Activated naive CD8-positive, alpha-beta T cell treated with anti-CD3 and anti-CD28 coated beads, Interleukin-2, amount 10 ng/mL, durations not matched to agents 7 days and 5 days (primary cell): ENCODE measurements at places on chromosomes 4 and X.

DNA sequence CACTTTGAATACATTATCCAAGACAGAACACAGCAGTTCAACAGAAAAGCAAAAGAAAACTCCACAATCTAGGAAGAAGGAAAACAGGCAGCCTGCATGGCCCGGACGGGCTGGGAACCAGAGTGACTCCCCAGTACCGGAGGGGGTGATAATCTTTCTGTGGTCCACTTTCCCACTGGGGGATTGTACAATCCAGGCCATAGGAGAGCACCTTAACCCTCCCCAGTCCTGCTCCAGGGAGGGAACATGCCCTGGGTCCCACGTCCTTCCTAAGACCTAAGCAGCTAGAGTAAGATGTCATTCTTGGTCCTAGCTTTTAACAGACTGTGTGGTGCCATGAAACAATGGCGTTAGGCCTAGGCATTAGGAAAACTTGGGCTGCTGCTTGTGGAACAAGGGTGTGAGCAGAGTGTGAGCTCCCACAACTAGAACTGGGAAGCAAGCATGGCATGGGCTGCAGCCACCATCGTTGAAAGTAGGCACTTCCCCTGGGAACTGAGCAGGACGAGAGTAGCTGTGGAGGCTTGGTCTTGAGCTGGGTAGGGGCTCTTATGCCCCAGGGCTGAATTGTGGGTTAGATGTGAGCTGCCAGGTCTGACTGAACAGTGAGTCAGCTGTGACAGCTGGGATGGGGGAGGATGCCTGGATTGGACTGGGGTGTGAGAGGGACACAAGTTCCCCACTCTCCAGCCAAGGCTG, 42.4 kb downstream of the NAT8L start:
- peaks cover 15% of the 10 kb centered on the region for H3K27me3 ChIP-seq
- DNase-seq, result no peak
- peaks cover 2% of the 10 kb centered on the region for H3K4me1 ChIP-seq
- no peak overlapping the region for H3K27ac ChIP-seq
- no peak overlapping the region for H3K4me3 ChIP-seq
- H3K36me3 ChIP-seq, result peaks cover 3% of the 10 kb centered on the region

GRCh38 chrX:107298276-107298675, 91.9 kb downstream of the DNAAF6 start:
- no peak overlapping the region for H3K4me3 ChIP-seq
- H3K27ac ChIP-seq, result no peak overlapping the region
- DNase-seq, result no peak
- H3K27me3 ChIP-seq, result peaks cover 3% of the 10 kb centered on the region
- no peaks in the 10 kb centered on the region for H3K4me1 ChIP-seq

DNA sequence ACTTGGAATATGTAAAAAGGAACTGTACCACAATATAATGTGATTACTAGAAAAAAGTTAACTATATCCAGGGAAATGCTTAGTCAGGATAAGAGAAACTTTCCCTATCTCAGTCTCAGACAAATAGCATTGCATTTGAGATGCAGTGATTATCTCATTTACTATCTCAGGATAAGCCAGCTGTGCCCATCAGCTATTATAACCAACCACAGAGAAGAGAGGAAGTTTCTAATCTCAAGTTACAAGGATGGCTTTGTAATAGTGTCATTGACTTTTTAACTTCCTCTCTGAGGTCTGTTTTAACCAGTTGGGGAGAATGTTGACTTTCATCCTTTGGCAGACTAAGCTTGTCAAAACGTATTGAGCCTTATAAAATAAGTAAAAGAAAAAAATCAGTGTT, 56.5 kb downstream of the SNX25 start:
- H3K27ac ChIP-seq, result no peak overlapping the region
- H3K4me3 ChIP-seq, result no peak overlapping the region
- no peak for DNase-seq
- H3K4me1 ChIP-seq, result peaks cover 17% of the 10 kb centered on the region
- peaks cover 22% of the 10 kb centered on the region for H3K36me3 ChIP-seq
- H3K27me3 ChIP-seq, result no peaks in the 10 kb centered on the region

- H3K36me3 ChIP-seq, result no peaks in the 10 kb centered on the region
- H3K4me3 ChIP-seq, result no peak overlapping the region
- DNase-seq, result no peak
- H3K27ac ChIP-seq, result peak overlapping the region; percentile 25
- H3K27me3 ChIP-seq, result no peaks in the 10 kb centered on the region
Measured at GRCh38 chr4:74016068-74016467, 17.6 kb upstream of the CXCL5 start.

GRCh38 chr4:140684314-140684713, 71.9 kb downstream of the TBC1D9 start:
- H3K4me3 ChIP-seq, result no peak overlapping the region
- H3K27ac ChIP-seq, result no peak overlapping the region
- H3K36me3 ChIP-seq, result no peaks in the 10 kb centered on the region
- no peak for DNase-seq
- H3K4me1 ChIP-seq, result no peaks in the 10 kb centered on the region

DNA sequence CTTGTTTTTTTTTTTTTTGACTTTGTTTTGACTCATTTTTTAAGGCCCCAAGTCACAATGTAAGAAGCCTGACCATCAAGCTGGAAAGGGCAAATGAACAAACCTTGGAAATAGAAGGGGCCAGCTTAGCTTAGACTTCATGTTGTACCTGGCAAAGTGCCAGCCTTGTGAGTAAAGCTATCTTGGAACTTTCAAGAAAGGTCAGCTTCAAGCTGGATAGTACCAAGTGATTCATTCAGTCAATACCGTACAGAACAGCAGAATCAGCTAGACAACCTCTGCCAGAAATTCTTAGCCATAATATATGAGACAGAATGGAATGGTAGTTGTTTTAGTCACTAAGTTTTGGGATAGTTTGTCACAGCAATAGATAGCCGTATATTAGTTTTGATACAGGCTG, 1492.2 kb upstream of the TENM3 start:
- no peak for DNase-seq
- no peaks in the 10 kb centered on the region for H3K27me3 ChIP-seq
- no peak overlapping the region for H3K4me3 ChIP-seq
- no peaks in the 10 kb centered on the region for H3K4me1 ChIP-seq

GRCh38 chr4:148926276-148927260, 484.4 kb upstream of the NR3C2 start:
- H3K4me3 ChIP-seq, result no peak overlapping the region
- no peak for DNase-seq
- H3K27ac ChIP-seq, result no peak overlapping the region
- H3K4me1 ChIP-seq, result no peaks in the 10 kb centered on the region
- H3K27me3 ChIP-seq, result no peaks in the 10 kb centered on the region

DNA sequence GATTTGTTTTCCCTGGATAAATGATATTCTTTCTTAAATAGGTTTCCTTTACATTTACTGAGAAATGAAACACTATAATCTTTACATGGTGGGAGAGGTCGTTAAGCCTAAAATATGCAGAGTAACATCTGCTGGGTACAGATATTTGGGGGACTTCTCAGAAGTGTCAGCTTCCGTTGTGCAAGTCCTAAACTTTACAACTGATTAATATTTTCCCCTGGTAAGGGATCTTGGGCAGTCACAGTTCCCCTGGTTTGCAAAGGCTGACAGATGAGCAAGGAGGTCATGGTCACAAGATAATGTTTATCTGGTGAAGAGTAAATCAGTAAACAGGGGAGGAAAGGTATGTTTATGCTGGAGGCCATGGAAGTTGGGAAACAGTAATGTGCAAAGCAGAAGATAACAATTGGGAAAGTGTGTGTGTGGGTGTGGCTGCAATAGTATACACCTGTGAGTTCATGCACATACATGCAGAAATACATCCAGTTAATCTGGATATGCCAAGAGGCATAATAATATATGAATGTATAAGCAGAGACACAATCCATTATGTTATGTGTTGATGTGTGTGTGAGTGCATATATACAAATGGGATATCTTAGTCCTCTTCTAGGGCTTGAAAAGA, 508.2 kb upstream of the FAM241A start:
- no peaks in the 10 kb centered on the region for H3K4me1 ChIP-seq
- no peaks in the 10 kb centered on the region for H3K27me3 ChIP-seq
- DNase-seq, result no peak
- no peak overlapping the region for H3K4me3 ChIP-seq
- H3K36me3 ChIP-seq, result no peaks in the 10 kb centered on the region

GRCh38 chr4:186666750-186667149, 56.9 kb downstream of the FAT1 start:
- no peak overlapping the region for H3K27ac ChIP-seq
- H3K4me3 ChIP-seq, result no peak overlapping the region
- no peaks in the 10 kb centered on the region for H3K36me3 ChIP-seq
- DNase-seq, result no peak
- H3K4me1 ChIP-seq, result no peaks in the 10 kb centered on the region
